ENCODE measurements at places on chromosomes 12 and 14.

DNA sequence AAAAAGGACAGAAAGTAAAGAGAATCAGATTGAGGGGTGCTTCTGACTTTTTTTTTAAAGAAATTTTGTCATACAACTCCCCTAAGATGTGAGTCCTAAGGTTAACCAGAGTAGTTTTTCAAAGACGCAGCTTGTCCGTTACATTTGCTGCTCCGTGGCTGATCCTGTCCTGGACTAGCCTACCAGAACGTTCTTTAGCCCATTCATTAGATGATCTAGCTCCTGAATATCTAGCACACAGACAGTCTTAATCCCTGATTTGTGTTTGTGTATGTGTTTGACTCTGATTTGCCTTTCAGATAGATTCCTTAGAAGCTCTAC lies 60.3 kb downstream of the SAMD4A start:
- no peak for DNase-seq

- DNase-seq = no peak
Measured at GRCh38 chr14:99679111-99679510, 5.0 kb upstream of the CYP46A1 start.

- DNase-seq = no peak
Measured at GRCh38 chr14:25122843-25123242, 72.9 kb upstream of the STXBP6 start.

DNA sequence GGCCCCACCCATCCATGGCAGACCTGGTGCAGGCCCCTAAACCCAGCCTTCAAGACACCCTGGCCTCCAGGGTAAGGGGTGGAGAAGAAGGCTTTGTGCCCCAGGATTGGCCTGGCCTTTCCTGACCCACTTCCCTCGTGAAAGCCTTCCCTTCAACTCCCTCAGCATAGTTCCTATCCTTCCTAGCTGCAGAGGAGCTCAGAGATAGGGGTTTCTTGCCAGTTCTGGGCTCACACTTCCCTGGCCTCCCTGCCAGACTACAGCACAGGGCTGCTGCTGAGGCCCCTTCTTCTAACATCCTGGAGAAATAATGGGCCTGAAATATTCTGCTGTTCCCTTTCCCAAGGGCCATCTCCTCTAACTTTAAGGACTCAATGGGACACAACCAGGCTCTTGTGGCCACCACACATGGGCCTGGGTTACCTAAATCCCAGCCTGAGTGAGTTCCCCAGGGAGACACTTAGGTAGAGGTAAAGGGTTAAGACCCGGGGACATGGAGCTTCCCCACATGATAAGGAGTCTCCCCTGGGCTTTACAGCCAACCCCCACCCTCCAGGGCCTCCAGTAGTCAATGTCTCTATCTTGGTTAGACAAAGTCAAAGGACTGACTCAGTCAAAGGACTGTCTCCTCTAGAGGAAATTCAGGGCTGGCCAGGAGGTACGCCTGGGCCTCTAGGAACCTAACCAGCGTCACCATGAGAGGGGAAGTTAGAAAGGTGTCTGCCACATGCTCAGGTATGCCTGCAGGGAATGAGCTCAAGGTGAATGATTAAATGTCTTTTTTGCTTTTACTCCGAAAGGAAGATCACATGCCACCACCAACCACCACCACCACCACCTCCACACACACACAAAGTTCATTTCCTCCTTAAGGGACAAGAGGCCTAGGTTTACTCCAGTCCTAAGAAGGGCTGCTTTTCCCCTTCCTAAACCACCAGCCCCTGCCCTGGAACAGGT lies 7.1 kb downstream of the ZFP36L1 start:
- DNase-seq = no peak

GRCh38 chr12:124114316-124114715 lies 141.3 kb downstream of the ZNF664 start:
- DNase-seq = no peak

GRCh38 chr14:52299692-52300278 lies 14.3 kb upstream of the PTGER2 start:
- DNase-seq = no peak

DNA sequence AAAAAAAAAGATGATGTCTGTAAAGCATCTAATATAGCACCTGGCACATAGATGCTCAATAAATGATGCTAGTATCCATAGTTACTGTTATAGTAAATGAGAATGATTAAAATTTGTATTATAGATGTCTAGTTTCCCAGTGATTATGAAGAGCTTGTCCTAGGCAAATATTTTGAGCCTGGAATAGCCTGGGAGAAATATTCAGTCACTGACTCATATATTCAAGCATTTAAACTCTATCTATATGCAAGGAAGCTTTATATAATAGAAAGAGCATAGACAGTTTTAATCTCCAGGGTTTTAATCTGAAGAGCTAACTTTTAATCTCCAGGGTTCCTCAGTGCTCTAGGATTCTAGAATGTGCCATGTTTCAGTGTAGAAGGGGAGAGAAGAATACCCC lies 91.5 kb upstream of the VASH1 start:
- DNase-seq = no peak

- no peak for DNase-seq
Measured at GRCh38 chr12:12486661-12487240, 75.9 kb downstream of the DUSP16 start.

- no peak for DNase-seq
Measured at GRCh38 chr12:38367506-38367905, 50.9 kb downstream of the ALG10B start.

DNA sequence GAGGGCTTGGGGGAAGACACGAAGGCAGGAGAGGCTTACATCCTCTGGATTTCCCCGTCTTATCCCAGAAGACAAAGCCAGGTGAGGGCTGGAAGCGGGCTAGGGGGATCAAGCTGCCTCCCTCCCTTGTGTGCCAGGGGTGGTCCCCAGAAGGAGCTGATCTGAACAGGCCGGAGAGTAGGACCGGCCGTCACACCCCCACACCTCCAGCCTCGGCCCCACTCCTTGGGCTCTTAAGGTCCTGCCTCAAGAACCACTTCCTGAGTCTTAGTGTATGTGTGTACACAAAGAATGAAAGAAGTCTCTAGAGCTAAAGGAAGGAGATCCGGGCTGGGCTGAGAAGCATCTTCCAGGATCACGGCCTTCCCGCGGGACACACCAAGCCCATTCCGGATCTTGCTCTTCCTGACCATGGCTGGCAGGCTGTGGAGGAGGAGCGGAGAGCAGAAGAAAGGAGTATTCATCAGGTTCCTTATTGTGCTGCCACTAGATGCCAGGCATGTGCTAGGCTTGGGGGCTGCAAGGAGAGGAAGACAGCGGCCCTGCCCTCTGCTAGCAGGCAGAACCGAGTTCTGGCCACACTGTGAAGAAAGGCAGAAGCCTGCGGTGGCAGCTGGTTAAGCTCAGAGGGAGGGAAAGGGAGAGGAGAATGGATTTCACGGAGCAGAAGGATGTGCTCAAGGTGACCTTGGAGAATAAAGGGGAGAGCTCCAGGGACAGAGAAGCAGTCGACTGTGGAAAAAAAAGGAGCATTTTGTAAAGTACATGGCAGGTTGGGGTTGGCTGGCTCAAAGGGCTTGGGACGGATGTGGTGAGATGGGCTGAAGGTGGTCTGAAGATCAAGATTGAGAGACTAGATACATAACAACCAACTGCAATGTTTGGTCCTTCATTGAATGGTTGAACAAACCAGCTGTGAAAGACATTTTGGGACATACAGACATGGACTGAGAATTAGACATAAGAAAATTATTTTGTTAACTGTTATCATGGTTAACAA lies 1.3 kb upstream of the CD63 start:
- peak; percentile 43 for DNase-seq

GRCh38 chr14:89292579-89293313 lies 124.3 kb downstream of the FOXN3 start:
- no peak for DNase-seq

DNA sequence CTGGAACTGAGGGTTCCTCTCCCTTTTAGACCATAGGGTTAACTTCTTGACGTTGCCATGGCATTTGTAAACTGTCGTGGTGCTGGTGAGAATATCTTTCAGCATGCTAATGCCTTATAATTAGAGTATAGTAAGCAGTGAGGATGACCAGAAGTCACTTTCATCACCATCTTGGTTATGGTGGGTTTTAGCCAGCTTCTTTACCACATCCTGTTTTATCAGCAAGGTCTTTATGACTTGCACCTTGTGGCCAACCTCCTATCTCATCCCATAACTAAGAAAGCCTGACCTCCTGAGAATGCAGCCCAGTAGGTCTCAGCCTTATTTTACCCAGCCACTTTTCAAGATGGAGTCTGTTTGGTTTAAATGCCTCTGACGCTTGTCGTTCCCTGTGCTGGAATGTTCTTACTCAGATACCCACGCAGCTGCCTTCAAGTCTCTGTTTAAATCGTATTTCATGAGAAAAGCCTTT lies 44.2 kb downstream of the BBS10 start:
- no peak for DNase-seq

DNA sequence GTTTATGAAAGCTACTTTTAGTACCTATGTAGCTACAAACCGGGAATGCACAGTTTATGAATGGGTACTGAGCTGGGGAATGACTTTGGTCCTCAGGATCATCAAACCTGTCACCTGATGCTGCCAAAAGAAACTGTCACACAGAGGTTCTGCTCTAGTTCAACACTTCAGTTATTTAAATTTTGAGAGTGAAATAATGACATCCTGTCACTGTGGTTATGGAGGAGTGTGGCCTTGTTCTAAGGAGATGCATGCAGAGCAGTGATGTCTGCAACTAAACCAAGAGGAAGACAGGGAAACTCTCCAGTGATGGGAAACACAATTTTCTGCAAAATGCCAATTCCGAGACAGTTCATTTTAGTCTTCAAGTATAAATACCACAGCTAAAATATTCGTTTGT lies 4.8 kb upstream of the AEBP2 start:
- DNase-seq = no peak

- DNase-seq = no peak
Measured at GRCh38 chr14:50357753-50358395, 38.8 kb downstream of the CDKL1 start.

- DNase-seq = no peak
Measured at GRCh38 chr14:49816844-49817243, 35.7 kb downstream of the NEMF start.

- DNase-seq = no peak
Measured at GRCh38 chr14:58598028-58598803, 39.5 kb upstream of the DACT1 start.

DNA sequence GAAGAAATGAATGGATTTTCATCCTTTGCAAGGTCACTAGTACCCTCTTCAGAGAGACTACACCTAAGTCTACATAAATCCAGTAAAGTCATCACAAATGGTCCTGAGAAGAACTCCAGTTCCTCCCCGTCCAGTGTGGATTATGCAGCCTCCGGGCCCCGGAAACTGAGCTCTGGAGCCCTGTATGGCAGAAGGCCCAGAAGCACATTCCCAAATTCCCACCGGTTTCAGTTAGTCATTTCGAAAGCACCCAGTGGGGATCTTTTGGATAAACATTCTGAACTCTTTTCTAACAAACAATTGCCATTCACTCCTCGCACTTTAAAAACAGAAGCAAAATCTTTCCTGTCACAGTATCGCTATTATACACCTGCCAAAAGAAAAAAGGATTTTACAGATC lies 40.8 kb downstream of the SPATA7 start:
- no peak for DNase-seq

DNA sequence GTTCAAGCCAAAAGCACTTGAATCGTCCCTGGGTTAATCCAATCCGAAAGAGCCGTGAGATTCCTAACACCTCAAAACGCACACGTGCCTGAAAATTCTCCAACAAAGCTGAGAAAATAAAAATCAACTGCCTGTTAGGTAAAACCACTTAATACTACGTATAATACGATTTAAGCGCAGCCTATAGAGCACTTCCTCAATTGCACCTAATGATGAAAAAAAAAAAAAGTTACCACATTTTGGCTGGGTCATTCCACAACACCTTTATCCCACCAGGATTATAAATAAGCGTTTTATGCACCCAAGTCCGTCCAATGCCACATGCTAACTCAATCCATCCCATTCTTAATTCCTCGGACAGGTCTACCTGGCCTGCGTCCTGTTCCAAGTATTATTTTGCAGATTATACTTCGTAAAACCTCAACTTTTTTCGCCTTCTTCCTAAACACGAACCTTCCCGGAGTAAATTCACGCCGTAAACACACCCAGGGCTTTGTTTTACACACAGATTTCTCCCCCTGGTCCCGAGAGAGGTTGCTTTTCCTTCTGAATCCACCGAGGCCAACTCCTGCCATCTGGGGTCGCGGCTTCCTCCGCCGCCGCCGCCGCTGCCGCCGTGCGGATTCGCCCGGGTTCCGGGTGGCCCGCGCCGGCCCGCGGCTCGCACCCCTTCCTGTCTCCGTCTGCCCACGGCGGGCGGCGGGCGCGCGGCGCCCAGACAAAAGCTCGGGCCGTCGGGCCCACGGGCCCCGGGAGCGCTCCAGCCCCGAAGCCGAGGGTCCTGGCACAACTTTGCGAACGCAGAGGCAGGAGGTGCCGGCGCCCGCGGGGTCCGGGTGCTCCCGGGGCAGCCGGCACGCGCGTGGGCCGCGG lies 66.2 kb downstream of the RNF34 start:
- DNase-seq = peak; percentile 50

GRCh38 chr12:121590476-121591143 lies 9.8 kb upstream of the KDM2B start:
- DNase-seq = peak; percentile 70

- no peak for DNase-seq
Measured at GRCh38 chr12:70415987-70416386, 49.9 kb downstream of the KCNMB4 start.

DNA sequence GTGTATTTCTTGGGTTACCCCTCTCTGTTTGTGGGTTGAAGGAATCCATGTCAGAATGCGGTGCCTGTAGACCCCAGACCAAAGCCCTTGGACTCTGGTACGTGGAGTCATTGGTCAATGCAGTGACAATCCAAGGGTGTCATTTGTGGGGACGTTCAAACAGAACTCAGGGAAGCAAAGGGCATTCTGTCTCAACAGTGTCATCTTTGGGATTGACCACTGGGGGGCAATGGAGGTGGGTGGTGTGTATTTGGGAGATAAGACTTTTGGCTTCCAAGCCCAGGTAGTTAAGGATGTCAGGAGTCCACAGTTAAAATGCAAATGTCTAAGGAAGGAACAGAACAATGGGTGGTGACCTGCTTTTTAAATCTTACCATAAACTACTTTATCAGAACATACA lies 54.6 kb upstream of the CCDC175 start:
- no peak for DNase-seq

DNA sequence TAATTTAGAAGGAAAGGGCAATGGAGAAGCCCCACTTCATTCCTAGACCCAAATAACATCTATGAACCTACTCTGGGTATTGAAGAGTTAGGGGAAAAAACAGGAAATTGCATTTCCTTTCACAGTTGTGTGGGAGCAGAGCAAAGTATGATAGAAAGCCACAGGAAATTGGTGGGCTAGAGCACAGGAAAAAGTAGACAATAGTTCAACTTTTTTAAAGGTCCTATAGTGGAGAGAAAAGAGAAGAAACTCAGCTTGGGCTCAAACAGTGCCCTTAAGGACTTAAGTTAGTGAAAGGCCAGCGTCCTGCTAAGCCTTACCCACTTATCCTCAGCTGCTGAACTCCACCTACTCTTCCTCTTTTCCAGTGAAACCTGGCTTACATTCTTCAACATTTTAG lies 258.1 kb downstream of the DPY19L2 start:
- DNase-seq = no peak

DNA sequence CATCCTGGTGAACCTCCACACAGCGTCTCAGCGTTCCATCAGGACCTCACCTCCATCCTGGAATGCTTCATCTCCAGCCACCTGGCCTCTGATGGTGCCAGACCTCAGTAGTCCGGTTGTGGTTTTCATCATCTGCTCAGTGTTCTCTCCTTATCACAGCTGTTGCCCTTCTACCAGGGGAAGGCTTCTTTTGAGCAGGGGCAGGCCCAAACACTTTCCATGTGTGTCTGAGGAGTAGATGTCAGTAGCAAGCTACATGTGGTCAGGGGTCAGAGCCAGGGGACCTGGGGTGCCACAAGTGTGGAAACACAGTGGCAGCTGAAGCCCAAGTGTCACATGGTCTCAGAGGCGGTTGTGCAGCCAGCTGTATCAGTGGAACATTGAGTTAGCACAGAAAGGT lies 30.2 kb upstream of the FGD4 start:
- no peak for DNase-seq
